Osteoblast (primary cell): ENCODE measurements at places on chromosomes 2 and 18. TPM values are rescaled to one million over a fixed set of nuclear protein-coding genes. Genes with fewer than 3 reads are reported as not detected.

- DNase-seq = peak; percentile 27
- no peaks in the 10 kb centered on the region for H3K36me3 ChIP-seq
- H3K27ac ChIP-seq = no peak overlapping the region
- peaks cover 16% of the 10 kb centered on the region for H3K27me3 ChIP-seq
- no peaks in the 10 kb centered on the region for H3K4me1 ChIP-seq
- no peak overlapping the region for H3K4me3 ChIP-seq
Observed at GRCh38 chr2:170361090-170361936, 183.4 kb downstream of the MYO3B start.

DNA sequence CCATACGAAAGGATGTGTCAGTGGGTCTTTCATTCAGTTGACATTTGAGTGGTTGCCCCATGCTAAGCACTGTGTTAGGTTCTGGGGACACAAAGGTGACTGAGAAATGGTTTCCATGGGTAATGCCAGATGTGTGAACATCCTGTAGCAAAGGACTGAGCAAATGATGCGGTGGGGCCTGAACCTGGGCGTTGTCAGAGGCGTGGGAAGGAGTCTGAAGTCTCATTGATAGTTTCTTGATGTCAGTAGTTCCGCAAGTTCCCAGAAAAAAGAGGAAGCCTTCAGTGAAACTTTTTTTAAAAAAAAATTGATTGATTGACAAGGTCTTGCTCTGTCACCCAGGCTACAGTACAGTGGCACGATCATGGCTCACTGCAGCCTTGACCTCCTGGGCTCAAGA is 56.9 kb downstream of the LIMS1 start:
- DNase-seq = no peak
- H3K27me3 ChIP-seq = no peaks in the 10 kb centered on the region
- H3K4me1 ChIP-seq = peaks cover 64% of the 10 kb centered on the region

LOXHD1 gene
- not detected in 2 replicates for total RNA-seq

DNA sequence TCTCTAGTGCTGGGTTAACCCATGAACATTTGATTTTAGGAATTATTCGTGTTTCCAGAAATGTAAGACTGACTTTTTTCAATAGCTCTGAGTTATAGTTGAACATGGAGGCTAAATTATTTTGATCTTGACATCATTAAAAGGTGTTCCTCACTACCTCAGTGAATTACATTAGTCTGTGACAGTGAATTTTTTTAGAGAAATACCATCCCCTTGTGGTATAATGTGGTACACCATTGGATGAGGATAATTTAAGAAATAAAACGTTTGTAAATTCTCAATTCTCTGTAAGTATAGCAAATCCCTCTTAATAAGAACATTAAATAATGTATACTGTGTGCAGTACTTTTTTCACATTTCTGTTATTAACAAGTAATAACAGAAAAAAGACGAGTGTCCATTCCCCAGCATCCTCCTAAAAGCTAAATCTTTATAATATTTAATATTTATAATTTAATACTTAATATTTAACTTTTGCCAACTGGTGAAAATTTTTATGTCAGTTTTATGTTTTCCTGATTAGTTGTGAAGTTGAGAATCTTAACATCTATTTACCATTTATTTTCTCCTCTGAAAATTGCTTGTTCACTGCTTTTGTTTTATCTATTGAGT is 70.3 kb upstream of the CWC22 start:
- no peaks in the 10 kb centered on the region for H3K36me3 ChIP-seq
- no peak overlapping the region for H3K4me3 ChIP-seq
- no peaks in the 10 kb centered on the region for H3K4me1 ChIP-seq

DNA sequence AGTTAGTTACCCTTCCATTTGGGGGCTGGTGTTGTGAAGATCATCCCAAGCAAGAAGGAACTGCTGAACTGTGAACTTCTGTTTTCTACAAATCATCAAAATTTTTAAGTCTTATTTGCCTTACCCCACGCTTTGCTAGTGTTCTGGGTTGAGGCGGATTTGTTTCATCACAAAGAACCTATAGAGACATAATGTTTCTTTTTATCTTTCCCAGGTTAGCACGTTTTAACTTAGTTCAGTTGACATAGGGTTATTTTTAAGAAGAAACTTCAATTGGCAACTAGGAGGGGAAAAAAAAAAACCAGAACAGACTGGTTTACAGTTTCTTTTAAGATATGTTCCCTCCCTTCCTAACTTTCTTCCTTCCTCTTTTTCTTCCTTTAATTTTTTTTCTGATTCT is 31.1 kb upstream of the CERS6 start:
- H3K4me1 ChIP-seq = no peaks in the 10 kb centered on the region
- H3K27ac ChIP-seq = no peak overlapping the region
- no peaks in the 10 kb centered on the region for H3K36me3 ChIP-seq
- H3K4me3 ChIP-seq = no peak overlapping the region
- H3K27me3 ChIP-seq = no peaks in the 10 kb centered on the region

DNA sequence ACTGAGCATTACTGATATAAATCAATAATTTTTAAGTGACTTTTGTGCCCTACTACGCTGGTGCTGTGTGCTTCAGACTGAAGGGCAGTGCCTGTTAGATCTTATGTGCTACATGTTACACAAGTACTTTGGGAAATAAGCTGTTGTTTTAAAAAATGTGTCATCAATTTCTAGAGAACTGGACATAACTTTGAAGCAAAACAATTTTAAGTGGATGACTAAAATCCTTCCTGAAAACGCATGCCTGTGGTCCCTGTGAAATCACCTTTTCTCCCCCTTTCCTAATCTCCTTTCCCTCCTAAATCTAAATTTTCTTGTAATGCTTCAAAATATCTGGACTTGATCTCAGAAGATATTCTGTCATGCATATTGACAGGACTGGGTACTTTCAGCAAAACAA is 7.1 kb upstream of the IL1RL1 start:
- no peak for DNase-seq
- no peak overlapping the region for H3K27ac ChIP-seq
- H3K4me3 ChIP-seq = no peak overlapping the region
- peaks cover 30% of the 10 kb centered on the region for H3K27me3 ChIP-seq
- H3K4me1 ChIP-seq = peaks cover 7% of the 10 kb centered on the region

DNA sequence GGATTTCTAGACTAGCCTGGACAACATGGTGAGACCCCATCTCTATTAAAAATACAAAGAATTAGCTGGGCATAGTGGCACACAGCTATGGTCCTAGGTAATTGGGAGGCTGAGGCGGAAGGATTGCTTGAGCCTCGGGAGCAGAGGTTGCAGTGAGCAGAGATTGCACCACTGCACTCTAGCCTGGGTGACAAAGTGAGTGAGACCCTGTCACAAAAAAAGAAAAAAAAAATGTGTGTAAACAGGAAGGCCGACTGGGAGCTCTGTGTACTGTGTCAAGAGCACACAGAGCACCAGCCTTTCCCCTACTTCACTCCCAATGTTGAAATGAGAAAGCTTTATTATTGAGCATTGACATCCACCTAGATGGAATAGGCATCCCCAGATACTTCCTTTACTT is 681.7 kb upstream of the FSHR start:
- no peak overlapping the region for H3K4me3 ChIP-seq
- no peaks in the 10 kb centered on the region for H3K4me1 ChIP-seq
- DNase-seq = no peak
- no peak overlapping the region for H3K27ac ChIP-seq

GRCh38 chr2:190093793-190094192 is 31.3 kb upstream of the MSTN start:
- no peaks in the 10 kb centered on the region for H3K36me3 ChIP-seq
- H3K27ac ChIP-seq = no peak overlapping the region
- no peaks in the 10 kb centered on the region for H3K4me1 ChIP-seq
- DNase-seq = no peak

AGPS gene
- 32.1 and 34.0 TPM in 2 replicates for total RNA-seq

- H3K27me3 ChIP-seq = no peaks in the 10 kb centered on the region
- DNase-seq = no peak
- H3K4me1 ChIP-seq = peaks cover 14% of the 10 kb centered on the region
- H3K4me3 ChIP-seq = no peak overlapping the region
Observed at GRCh38 chr2:191206613-191207471, 38.4 kb upstream of the MYO1B start.
